MG63 (cell line): ENCODE measurements at places on chromosomes 2 and 18.

- no peak for DNase-seq
These were observed 293.2 kb upstream of the EPAS1 start for GRCh38 chr2:46003903-46004473.

- DNase-seq = no peak
These were observed 13.2 kb downstream of the SERPINE2 start for GRCh38 chr2:224025874-224026273.

GRCh38 chr18:66795051-66795450 is 191.2 kb upstream of the CDH19 start:
- no peak for DNase-seq

GRCh38 chr2:1402064-1402463 is 11.2 kb upstream of the TPO start:
- no peak for DNase-seq

- no peak for DNase-seq
These were observed 104.7 kb upstream of the SLC66A3 start for GRCh38 chr2:11050565-11050964.

- no peak for DNase-seq
These were observed 156.3 kb downstream of the DOCK10 start for GRCh38 chr2:224885836-224886547.
